ENCODE measurements at places on chromosomes 2 and 18.

DNA sequence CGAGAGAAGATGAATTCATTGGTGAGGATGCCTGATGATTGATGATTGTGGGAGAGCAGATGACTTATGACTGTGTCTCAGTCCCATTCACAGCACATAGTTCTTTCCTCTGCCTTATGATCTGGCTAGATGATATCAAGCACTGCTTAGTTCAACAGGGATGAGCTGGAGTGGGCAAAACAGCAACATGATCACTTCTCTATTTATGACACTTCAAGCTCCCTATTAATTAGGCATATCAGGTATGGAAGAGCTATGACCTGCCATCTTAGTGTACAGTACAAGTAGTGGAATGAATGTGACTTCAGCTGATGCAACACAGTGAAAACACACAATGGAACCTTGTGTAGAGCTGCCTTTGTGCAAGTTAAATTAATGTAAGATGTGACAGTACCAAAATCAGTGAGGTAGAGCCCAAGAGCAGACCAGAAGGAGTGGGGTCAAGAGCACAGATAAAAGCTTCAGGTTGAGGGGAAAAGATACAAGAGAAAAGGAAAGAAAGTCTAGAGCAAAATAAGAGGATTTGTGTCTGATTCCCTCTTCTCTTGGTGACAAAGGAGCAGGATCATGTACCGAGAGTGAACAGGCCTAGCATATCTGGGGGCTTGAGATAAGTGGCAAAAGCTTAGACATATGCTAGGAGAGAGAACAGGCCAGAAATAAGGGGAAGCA lies 93.0 kb upstream of the MYO3B start:
- no peak for DNase-seq

DNA sequence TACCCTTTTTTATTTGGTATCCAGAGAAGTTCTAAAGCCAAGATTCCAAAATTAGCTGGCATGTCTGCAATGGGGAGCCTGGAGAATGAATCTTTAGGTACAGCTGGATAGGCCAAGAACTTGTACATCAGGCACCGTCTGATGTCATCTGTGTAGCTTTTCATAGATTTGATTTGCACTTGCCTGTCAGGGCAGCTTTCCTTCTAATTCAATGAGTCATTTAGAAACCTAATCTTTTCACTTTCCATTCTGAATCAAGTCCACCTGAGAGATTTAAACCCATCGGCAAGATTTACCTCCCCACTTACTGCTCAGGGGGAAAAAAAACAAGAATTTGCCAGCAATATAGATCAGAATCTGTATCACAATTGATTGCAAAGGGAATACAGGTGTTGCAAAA lies 60.9 kb upstream of the ACAA2 start:
- DNase-seq: no peak

GRCh38 chr18:46756559-46757201 lies at the start of gene ST8SIA5:
ST8SIA5 (minus strand) TSS chr18:46757053; CDS start chr18:46756508, 545 bp downstream.
- DNase-seq: no peak

GRCh38 chr2:6913415-6914157 lies 3.6 kb upstream of the RNF144A start:
- no peak for DNase-seq

- no peak for DNase-seq
Measured at GRCh38 chr2:174195253-174195652, 53.1 kb downstream of the OLA1 start.

- DNase-seq: no peak
Measured at GRCh38 chr2:215755641-215756345, 257.6 kb downstream of the MREG start.

DNA sequence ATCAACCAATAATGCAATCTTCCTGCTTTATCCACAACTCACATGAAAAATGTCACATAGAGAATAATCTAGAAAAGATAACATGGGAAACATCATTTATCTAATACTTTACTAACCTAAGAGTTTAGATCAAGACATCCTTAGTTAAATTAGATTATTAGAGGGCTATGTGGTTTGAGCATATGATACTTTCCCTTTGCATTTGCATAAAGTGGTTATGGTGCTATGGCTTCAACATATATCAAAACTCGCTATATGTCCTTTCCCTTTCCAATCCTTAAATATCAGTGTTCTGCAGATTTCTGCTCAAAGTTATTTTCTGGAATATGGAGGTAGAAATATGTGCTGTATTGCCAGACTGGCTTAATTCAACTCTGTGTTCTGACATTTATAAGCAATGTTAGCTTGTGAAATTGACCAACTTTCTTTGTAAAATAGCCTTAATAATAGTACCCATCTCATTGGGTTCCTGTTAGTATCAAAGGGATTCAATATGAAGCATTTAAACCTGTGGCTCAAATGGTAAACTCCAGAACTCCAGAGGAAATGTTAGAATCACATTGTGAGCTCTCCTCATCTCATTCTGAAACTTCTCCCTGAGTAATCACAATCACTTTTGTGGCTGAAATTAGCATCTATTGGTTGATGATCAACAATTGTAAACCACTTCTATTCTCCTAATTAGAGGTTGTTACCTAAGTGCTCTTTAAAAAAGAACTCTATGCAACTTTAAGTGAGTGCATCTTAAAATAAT lies 1089.9 kb upstream of the SLC39A10 start:
- no peak for DNase-seq

- no peak for DNase-seq
Measured at GRCh38 chr2:168703926-168704325, 98.5 kb upstream of the NOSTRIN start.

GRCh38 chr18:77980275-77980674 lies 730.6 kb downstream of the GALR1 start:
- DNase-seq: no peak

- no peak for DNase-seq
Measured at GRCh38 chr18:25467226-25467987, 115.4 kb upstream of the ZNF521 start.

GRCh38 chr18:68436485-68436884 lies 278.4 kb downstream of the TMX3 start:
- DNase-seq: no peak
